Activated T-helper 1 cell treated with anti-CD3 and anti-CD28 coated beads, Interleukin-12 subunit alpha, Interleukin-12 subunit beta, Interleukin-2, Interleukin-4 antibody, amounts not matched to agents 30 ng/mL and 10 ng/mL and 1 ng/mL, durations not matched to agents 14 hours and 24 hours and 36 hours (primary cell): ENCODE measurements at places on chromosomes 7 and 10. TPM values are rescaled to one million over a fixed set of nuclear protein-coding genes. Genes with fewer than 3 reads are reported as not detected.

- H3K36me3 ChIP-seq: no peaks in the 10 kb centered on the region
- peaks cover 22% of the 10 kb centered on the region for H3K27me3 ChIP-seq
- H3K4me3 ChIP-seq: no peak overlapping the region
- no peaks in the 10 kb centered on the region for H3K4me1 ChIP-seq
- H3K27ac ChIP-seq: no peak overlapping the region
These were observed 35.7 kb downstream of the CBX3 start for GRCh38 chr7:26237035-26237807.

GRCh38 chr7:158256091-158256816 is 331.4 kb downstream of the PTPRN2 start:
- H3K27me3 ChIP-seq: no peaks in the 10 kb centered on the region
- H3K4me1 ChIP-seq: no peaks in the 10 kb centered on the region
- H3K4me3 ChIP-seq: no peak overlapping the region
- H3K36me3 ChIP-seq: no peaks in the 10 kb centered on the region

Gene NEURL1
- total RNA-seq: 3.4 and 3.6 TPM in 2 replicates

Gene HKDC1
- total RNA-seq: 0.05 and 0.12 TPM in 2 replicates

Gene CYP3A5
- total RNA-seq: not detected in 2 replicates

DNA sequence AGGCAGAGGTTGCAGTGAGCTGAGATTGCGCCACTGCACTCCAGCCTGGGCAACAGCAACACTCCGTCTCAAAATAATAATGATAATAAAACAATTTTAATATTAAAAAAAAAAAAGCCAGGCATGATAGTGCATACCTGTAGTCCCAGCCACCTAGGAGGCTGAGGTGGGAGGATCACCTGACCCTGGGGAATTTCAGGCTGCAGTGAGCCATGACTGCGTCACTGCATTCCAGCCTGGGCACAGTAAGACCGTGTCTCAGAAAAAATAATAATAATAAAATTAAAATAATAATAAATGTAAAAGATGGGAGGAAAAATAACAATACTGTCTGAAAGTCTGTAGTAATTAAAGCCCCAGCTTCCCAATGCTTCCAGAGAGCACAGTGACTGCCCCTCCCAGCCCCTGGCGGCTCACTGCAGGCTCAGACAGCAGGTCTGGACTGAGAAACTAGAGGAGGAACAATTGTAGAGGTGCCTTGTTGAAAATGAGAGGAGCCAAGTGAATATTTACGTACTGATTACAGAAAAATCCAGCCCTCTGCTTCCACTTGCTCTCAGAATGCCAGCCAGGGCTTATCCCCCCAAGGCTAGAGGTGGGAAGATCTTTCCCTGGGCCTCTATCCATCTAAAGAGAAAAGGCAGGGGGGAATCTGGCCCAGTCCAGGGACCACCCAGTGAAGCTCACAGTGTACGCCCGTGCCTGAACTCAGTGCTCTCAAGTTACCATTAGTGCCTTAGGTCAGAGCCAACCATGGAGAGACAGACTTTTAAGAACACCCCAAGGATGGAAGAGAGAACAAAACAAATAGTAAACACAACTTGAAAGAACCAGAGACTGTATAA is 112.8 kb downstream of the PARD3 start:
- DNase-seq: no peak
- no peak overlapping the region for H3K4me3 ChIP-seq
- no peak overlapping the region for H3K27ac ChIP-seq
- H3K4me1 ChIP-seq: peaks cover 6% of the 10 kb centered on the region
- H3K36me3 ChIP-seq: no peaks in the 10 kb centered on the region

DNA sequence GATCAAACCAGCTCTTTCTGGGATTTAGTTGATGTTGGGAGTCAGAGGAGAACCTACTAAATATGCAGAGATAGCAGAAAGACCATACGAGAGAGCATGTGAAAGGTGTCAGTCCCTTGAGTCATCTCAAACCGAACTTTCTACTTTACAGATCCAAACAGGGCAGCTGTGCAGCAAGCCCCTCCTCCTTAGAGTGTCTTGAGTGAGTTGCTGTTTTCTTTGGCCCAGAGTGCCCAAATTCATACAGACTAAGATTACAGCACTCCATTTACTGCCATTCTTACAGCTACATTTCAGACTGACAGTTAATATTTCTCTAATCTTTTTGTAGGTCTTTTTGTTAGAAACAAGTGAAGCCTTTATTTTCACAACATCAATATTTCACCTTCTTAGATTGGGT is 53.4 kb downstream of the NRCAM start:
- no peak overlapping the region for H3K4me3 ChIP-seq
- no peaks in the 10 kb centered on the region for H3K36me3 ChIP-seq
- H3K27me3 ChIP-seq: peaks cover 5% of the 10 kb centered on the region
- DNase-seq: no peak

DNA sequence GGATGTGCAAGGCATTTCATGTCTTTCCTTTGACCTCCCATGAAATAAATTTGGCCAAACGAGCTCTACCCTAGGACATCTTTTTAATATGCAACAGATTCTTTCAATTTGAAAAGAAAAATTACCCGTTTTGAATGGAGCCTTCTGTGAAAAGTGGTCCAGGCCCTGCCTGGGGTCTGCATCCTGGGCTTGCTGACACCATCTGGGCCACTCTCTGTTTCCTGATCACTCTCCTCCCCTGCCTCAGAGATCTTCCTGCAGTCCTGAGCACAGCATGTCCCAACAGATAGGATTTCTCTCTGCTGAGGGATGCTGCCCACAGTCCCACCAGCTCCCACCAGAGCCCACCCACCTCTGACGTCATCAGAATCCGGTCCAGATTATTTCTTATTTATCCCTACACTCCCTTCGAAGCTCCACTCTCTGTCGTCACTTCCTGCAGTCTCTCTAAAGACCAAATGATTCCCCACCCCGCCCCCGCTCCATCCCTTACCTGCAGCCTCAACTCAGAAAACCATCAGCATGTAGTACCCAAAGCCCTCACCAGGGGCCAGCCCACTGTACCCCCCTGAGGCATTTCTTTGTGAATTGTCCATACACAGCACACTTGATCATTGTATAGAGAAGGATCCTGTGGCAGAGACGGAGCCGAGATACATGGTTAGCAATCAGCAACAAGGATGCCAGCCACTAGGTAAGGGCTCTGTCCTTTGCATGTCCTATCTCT is 192.1 kb upstream of the MGMT start:
- no peak overlapping the region for H3K4me3 ChIP-seq
- H3K27me3 ChIP-seq: peaks cover 2% of the 10 kb centered on the region
- H3K36me3 ChIP-seq: no peaks in the 10 kb centered on the region
- DNase-seq: no peak

- H3K27ac ChIP-seq: peak overlapping the region; percentile 90
- H3K4me1 ChIP-seq: peaks cover 83% of the 10 kb centered on the region
- peak overlapping the region; percentile 52 for H3K4me3 ChIP-seq
These were observed 102.7 kb downstream of the CUBN start for GRCh38 chr10:17026686-17027485.

Gene INA
- total RNA-seq: 1.5 TPM in 2 replicates

Gene MUC12
- 0.44 and 0.81 TPM in 2 replicates for total RNA-seq

Gene CACNB2
- total RNA-seq: 0.13 TPM in 1 of 2 replicates, not detected in the other

DNA sequence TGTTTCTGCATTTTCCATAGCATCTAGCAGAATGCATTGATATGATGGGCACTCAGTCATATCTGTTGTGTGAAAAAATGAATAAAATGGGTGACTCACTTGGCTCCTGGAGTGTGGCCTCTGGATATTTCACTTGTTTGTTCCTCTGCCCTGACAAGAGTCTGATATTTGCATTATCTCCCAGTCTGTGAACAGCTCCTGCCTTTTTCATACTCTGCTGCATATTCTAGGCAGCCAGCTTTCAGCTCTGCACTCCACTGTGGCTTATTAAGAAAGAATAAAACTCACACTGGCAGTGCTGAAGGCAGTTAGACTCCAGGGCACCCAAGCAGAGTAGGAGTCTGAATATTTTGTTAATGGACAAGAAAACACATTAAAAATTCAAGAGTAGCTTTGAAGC is 623.9 kb downstream of the SORCS1 start:
- DNase-seq: no peak
- H3K4me3 ChIP-seq: no peak overlapping the region
- no peaks in the 10 kb centered on the region for H3K27me3 ChIP-seq
- no peaks in the 10 kb centered on the region for H3K4me1 ChIP-seq
- H3K36me3 ChIP-seq: no peaks in the 10 kb centered on the region

DNA sequence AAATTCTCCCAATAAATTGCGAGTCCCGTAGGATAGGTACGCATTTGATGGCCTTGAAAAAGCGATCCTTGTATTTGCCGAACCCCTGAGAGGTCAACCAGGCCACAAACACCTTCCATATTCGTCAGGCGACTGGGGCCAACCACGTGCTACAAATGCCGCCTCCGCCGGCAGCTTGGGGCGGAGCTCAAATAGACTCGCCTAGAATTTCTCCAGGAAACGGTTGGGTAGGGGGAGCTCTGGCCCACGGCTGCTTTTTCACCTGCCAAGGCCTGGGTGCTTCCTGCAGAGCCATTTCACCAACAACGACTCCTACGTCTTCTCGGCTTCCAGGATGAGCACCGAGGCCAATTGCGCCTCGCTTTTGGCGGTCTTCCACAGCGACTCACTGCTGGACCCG is 53.4 kb upstream of the KIF5B start:
- H3K36me3 ChIP-seq: no peaks in the 10 kb centered on the region
- no peak overlapping the region for H3K4me3 ChIP-seq
- DNase-seq: no peak
- no peaks in the 10 kb centered on the region for H3K4me1 ChIP-seq
- peaks cover 6% of the 10 kb centered on the region for H3K27me3 ChIP-seq

Gene OR2A12
- total RNA-seq: not detected in 2 replicates

Gene MAD1L1
- 56.2 and 56.4 TPM in 2 replicates for total RNA-seq

GRCh38 chr7:22921386-22922086 is 92.4 kb downstream of the HYCC1 start:
- peaks cover 6% of the 10 kb centered on the region for H3K36me3 ChIP-seq
- no peaks in the 10 kb centered on the region for H3K4me1 ChIP-seq
- H3K4me3 ChIP-seq: no peak overlapping the region
- DNase-seq: no peak

DNA sequence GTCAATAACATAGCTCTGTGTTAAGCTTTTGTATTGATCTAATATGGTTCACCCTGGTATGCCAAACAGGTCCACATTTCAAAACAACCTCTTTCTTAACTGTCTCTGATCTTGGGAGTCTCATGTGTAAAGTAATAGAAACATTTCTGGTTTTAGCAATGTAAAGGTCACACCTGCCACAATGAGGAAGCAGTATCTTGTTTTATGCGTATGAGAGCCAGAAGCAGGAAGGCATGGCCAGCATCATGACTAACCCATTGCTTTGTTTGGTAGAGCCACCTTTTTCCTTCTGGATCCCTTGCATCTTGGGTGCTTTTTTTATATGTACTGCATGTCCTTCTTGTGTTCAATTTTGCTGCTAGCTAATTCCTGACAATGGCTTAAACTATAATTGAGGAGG is 411.3 kb upstream of the SEMA3C start:
- no peak for DNase-seq
- no peaks in the 10 kb centered on the region for H3K36me3 ChIP-seq
- H3K4me1 ChIP-seq: no peaks in the 10 kb centered on the region
- H3K27me3 ChIP-seq: no peaks in the 10 kb centered on the region
- no peak overlapping the region for H3K27ac ChIP-seq

DNA sequence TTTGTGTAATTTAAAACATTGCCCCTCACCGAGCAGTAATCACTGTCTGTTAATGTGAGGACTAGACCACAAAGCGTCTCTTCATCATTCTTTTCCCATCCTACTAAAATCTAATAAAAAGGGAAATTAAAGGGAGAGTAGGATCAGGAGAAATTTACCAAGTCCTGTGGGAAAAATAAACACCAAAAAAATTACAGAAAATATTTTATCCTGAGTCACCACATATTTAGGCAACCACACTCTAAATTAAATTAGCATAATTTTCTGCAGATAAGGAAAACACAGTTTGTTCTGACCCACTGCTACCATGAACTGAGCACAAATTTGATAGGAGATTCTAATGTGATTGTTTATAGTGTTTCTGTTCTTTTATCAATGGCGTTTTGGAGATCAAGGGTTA is 49.3 kb downstream of the CCDC6 start:
- no peaks in the 10 kb centered on the region for H3K27me3 ChIP-seq
- peaks cover 41% of the 10 kb centered on the region for H3K36me3 ChIP-seq
- H3K4me1 ChIP-seq: peaks cover 34% of the 10 kb centered on the region

GRCh38 chr10:1083581-1083980 is 27.4 kb downstream of the WDR37 start:
- H3K36me3 ChIP-seq: peaks cover 65% of the 10 kb centered on the region
- no peaks in the 10 kb centered on the region for H3K27me3 ChIP-seq
- peaks cover 7% of the 10 kb centered on the region for H3K4me1 ChIP-seq
- DNase-seq: no peak

DNA sequence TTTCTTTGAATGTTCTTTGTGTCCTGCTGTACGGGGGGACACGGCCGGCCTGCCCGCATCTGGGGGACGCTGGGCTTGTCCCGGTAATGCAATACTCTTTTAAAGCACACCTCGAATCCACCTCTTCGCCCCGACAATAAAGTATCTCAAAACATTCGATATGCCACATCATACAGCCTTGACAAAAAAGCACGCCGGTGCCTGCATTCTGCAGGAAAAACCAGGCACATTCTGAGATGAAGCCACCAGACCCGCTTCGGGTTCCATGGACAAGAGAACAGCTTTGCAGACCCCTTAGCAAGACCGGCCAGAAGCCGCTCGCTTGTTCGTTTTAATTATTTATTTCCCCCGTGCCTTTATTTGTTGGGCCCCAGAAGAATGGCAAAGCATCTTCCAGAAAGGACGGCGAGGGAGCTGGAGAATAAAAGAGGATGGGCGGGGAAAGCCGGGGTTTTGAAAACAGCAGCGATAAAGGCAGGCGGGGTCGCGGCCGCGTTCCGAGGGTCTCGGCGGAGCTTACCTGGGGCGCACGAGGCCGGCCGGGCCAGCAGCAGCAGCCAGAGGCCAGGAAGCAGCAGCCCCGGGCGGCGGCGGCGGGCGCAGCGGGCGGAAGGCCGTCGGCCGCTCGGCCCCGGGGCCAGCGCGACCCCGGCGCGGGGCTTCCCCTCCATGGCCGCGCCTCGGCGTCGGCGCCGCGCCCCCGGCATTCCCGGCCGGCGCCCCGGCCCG is 462 bp downstream of the KIAA1549 start:
- H3K4me1 ChIP-seq: peaks cover 9% of the 10 kb centered on the region
- no peaks in the 10 kb centered on the region for H3K36me3 ChIP-seq
- peak overlapping the region; percentile 85 for H3K4me3 ChIP-seq
- H3K27ac ChIP-seq: peak overlapping the region; percentile 63

- peaks cover 4% of the 10 kb centered on the region for H3K36me3 ChIP-seq
- peaks cover 7% of the 10 kb centered on the region for H3K27me3 ChIP-seq
- H3K4me3 ChIP-seq: no peak overlapping the region
- no peak for DNase-seq
These were observed 374.2 kb downstream of the GATA3 start for GRCh38 chr10:8428654-8429053.

DNA sequence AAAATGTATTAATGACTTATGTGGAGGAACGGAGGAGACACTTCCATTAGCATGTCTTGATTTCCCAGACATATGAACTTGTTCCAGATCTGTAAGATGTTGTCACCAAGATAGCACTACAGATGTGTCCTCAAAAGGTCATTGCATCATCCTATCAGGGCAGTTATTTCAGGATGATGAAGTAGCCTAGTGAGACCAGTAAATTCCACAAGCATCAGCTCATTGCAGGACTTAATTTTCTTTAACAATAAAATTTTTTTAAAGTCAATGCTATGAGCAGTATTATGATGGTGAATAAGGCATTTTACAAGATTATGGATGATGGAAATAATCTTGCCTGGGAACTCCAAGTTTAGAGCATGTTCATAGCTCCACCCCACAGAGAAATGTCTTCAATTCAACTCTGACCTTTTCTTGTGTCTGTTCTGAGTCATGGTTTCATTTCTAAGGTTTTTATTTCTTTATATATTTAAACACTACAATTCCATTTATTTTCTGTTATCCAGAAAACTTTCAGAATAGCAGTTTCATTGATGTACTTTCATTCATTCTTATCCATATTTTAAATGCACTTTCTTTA is 1203.3 kb upstream of the CELF2 start:
- no peaks in the 10 kb centered on the region for H3K27me3 ChIP-seq
- no peak overlapping the region for H3K27ac ChIP-seq
- no peaks in the 10 kb centered on the region for H3K36me3 ChIP-seq
- no peak overlapping the region for H3K4me3 ChIP-seq
- DNase-seq: no peak
- no peaks in the 10 kb centered on the region for H3K4me1 ChIP-seq
